ENCODE measurements at places on chromosomes 3 and 15.

GRCh38 chr3:195060531-195061291, 210.2 kb downstream of the XXYLT1 start:
- DNase-seq, result no peak

GRCh38 chr15:73046073-73046472, 6.2 kb upstream of the NEO1 start:
- no peak for DNase-seq

DNA sequence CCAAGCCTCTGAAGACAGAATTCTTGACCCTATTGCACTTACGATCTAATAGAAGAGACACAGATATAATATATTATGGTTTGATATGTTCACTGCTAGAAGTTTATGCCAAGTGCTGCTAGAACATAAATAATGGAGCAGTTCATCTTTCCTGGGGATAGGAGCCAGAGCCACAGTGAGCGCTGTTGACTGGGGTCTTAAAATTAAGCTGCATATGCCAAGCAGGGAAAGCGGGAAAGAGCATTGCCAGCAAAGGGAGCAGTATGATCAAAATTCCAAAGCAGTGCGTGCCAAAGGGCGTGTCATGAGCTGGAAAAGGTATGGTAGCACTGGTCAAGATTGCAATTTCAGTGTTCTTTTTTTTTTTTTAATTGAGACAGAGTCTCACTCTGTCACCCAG, 49.1 kb upstream of the ABHD2 start:
- no peak for DNase-seq

DNA sequence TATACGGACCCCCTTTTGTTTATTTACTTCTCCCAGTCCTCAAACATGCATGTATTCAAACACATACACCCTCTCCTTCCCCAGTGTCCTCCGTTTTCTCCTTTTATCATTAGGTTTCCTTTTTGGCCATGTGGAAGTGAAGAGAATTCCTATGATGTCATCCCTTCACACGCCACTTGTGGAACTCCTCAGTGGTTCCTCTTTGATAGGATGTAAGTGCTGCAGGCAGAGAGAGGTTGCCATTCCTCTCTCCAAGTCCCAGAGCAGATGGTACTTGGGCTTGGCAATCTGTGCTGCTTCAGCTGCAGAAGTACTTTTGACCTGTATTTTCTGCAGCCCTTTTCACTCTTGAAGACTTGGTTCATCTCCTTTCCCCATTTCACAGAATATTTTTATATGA, 32.9 kb upstream of the CRTC3 start:
- DNase-seq, result no peak

DNA sequence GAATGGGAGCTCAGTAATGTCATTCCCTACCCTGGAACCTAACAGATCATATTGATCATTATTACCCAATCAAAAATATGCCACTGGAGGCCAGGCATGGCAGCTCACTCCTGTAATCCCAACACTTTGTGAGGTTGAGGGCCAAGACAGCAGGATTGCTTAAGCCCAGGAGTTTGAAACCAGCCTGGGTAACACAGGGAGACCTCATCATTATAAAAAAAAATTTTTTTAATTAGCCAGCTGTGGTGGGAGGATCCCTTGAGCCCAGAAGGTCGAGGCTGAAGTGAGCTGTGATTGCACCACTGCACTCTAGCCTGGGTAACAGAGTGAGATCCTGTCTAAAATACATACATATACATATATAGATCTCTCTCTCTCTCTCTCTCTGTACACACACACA, 10.2 kb downstream of the IGDCC4 start:
- no peak for DNase-seq

- no peak for DNase-seq
These were observed 58.8 kb upstream of the CTXND1 start for GRCh38 chr15:80310776-80311175.

DNA sequence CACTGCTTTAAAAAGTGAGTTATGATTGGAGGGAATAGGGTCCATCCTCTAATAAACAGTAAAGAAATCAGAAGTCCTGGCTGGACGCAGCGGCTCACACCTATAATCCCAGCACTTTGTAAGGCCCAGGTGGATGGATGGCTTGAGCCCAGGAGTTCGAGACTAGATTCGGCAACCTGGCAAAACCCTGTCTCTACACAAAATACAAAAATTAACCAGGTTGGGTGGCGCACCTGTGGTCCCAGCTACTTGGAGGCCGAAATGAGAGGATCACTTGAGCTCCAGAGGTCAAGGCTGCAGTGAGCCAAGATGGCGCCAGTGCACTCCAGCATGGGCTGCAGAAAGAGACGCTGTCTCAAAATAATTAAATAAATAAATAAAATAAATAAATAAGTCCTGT, 171.2 kb downstream of the POTEB3 start:
- DNase-seq, result no peak

GRCh38 chr3:177657243-177657642, 460.0 kb upstream of the TBL1XR1 start:
- DNase-seq, result no peak

DNA sequence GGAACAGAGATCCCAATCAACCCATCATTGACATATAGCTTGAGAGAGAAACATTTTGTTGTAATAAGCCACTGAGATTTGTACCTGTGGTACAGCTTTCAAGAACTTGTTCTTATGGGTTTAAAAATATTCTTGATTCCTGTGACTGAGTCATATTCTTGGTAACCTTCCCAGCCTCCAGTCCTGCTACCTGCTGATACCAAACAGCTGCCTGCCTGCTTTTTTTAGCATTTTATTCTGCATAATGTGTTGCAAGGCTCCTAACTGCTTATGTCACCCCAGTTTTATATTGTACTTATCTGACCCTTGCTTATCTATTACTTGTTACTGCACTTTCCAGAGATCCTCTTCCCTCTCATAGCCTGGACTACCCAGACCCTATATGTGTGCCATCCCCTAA, 349.3 kb upstream of the SOX2 start:
- DNase-seq, result no peak

GRCh38 chr3:102200126-102200525, 234.7 kb upstream of the ZPLD1 start:
- no peak for DNase-seq

DNA sequence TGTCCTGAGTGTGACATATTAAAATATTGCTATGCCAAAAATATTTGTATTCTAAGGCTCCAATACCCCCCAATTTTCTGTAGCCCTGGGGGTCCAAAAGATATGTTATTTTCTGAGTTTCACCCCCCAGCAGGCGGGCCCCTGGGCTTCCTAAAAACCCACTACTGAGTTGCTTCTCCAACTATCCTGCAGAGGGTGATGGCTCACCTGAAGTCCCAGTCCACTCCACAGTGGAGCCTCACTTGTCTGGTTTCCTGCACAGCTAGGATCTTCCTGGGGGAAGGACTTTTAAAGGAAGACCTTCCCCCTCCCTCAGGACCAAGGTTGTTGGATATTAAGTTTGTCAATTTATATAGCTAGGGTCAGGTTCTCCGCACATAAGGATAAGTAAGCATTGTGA, 1181.4 kb downstream of the ROBO2 start:
- no peak for DNase-seq

DNA sequence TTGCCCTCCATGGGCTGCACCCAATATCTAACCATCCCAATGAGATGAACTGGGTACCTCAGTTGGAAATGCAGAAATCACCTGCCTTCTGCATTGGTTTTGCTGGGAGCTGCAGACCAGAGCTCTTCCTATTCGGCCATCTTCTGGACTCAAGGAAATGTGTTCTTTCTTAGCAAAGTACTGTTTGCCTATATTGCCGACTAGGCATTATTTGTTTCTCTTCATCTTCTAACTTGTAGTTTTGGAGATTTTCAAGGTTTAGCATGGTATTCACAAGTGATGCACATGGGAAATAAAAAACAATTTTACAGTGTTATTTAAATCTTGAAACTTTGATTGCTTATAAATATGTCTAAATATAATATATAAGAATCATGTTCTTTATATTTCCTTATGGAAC, 377.8 kb upstream of the POU1F1 start:
- DNase-seq, result no peak

DNA sequence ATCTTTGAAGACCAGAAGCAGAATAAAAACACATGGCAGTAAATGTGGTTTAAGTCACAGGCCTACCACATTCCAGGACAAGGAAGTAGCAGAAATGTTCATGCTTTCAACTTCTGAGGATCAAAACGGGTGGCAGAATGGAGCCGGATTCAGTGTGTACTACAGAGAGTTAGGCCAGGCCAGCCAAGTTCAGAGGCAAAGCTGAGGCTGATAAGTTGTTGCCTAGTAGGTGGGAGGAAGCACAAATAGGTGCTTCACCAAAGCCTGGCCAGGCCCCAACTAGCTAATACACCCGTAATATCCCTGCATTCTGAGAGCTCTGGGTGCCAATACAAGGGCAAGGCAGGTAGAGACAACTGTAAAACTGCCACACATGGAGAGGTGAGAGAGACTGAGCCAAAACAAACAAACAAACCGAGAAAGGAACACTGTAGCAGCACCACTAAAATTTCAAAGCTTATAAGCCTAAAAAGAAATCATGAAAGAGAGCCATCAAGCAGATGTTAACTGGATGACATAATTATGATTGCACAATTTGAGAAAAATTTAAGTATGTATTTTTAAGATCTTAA, 156.4 kb upstream of the CBLB start:
- peak; percentile 20 for DNase-seq

GRCh38 chr3:55828712-55829111, 341.6 kb upstream of the WNT5A start:
- no peak for DNase-seq

DNA sequence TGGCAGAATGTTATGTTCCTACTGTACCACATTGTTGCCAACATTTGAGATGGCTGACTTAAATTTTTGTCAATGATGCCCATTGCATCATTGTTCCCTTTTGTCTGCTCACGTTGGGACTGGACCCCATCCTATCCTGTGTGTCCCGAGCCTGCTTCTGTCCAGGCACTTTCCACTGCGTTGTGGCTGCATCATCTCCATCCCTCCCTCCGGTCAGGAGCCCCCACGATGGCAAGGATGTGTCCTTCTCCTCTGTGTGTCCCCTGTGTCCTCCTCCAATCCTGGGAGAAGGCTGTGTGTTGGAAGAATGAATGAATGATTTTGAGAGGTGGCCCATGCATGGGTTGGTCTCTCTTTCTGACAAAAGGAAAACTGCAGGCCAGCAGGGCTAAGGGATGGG, 19.4 kb upstream of the MRPS22 start:
- no peak for DNase-seq

DNA sequence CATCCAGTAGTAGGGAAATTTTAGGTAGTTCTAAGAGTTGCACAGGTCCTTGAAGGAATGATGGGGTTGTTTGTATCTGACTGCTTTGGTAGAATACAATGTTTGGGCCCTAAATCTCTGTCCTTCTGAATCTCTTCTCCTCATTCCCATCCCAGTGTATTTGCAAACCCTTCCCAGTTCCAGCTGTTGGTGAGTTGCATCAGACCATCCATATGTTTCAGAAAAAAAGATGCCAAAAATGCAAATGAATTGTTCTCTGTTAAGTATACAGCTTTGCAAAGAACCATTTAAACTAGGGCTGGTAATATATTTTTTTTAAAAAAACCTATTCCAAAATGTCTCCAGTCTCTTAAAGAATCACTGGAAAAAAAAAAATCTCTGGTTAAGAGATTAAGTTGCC, 250.8 kb upstream of the FEZF2 start:
- no peak for DNase-seq

GRCh38 chr3:127488141-127488672, 102.3 kb downstream of the TPRA1 start:
- DNase-seq, result peak; percentile 3

DNA sequence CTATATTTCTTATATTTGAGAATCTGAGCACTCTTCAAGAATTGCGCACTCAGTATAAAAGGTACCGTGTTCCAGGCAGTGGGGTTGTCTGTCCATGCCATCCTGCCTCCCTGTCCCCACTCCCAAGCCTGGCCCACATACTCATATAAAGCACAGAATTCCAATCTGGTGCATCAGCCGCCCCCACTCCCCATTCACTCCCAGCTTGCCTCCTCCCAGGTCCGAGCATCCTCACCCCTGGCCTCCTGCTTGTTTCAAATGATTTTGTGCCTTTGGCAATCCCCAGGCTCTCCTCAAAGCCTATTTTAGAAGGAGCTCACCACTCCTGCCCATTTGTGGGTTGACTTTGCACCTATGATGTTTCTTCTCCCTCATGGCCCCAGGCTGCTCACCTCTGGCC, 22.2 kb upstream of the IGF1R start:
- no peak for DNase-seq

DNA sequence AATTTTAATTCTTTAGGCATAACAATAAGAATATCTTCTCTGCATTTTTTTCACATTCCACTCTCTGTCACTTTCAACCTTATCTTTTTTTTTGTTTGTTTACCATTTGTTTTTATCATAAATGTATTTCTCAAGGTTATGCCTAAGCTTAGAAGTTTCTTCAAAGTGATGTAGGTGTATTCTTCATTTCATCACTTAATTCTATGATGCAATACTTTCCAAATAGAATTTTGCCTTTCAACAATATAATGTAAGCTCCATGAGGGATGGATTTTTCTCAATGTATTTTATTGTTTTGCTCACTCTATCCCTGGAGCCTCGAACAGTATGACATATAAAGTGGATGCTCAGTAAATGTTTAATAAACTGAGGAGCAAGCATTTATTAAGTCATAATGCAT, 444.9 kb downstream of the EPHA6 start:
- no peak for DNase-seq

DNA sequence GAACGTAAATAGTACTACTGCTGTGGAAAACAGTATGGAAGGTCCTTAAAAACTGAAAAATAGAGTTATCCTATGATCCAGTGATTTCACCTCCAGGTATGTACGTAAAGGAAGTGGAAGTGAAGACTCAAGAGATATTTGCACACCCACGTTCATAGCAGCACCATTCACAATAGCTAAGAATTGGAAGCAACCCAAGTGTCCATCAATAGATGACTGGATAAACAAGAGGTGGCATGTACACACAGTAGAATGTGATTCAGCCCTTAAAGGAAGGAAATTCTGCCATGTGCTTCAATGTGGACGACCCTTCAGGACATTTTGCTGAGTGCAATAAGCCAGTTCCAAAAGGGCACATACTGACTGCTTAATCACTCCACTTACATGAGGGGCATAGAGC, 188.3 kb downstream of the APBA2 start:
- DNase-seq, result no peak

DNA sequence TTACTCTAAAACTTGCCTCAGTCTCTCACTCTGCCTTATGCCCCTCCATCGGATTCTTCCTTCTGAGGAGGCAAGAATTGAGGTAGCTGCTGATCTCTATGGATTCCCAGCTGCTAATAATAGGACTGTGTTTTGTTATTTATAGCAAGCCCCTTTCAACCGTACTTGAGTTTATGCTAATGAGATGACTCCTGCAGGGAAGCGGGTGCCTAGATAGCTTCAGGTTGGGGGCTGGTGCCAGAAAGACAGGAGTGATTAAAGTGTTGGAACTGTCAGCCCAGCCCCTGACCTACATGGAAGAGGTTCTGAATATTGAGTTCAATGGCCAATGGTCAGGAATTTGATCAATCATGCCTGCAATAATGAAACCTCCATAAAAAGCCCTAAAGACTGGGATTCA, 21.8 kb upstream of the LIMD1 start:
- no peak for DNase-seq

DNA sequence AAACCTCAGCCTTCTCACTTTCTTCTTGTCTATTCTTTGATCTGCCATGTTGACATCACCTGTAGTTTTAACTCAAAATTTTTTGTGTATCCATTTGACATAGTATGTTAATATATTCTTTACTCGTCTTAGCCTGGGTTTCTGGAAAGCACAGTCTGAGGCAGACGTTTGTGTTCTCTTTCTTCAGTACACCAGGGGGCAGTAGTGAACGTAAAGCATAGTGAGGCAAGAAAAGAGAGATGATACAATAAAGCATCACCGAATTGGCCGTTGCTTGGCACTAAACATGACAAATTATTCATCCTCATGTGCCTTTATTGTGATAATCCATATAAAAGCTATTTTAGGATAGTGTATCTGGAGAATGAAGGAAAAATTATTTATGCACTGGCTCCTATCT, 141.0 kb upstream of the MYRIP start:
- peak; percentile 58 for DNase-seq

All from AG20443 (cell line).